ENCODE measurements at places on chromosomes 3 and 15. TPM values are rescaled to one million over a fixed set of nuclear protein-coding genes. Genes with fewer than 3 reads are reported as not detected.

Gene TEX264
- 52.7 TPM for total RNA-seq

Gene NLGN1
- 20.1 TPM for total RNA-seq

Gene ZCWPW2
- total RNA-seq: 0.87 TPM

Gene ENTPD3
- not detected for total RNA-seq

Gene STRC
- not detected for total RNA-seq

Gene CHRNA7
- total RNA-seq: 0.37 TPM

Gene MINAR1
- 0.66 TPM for total RNA-seq

Gene CD86
- not detected for total RNA-seq

Gene GPR156
- 0.55 TPM for total RNA-seq

Gene ITIH1
- total RNA-seq: not detected

Gene SNTN
- not detected for total RNA-seq

Gene TMC3
- total RNA-seq: not detected

Gene GOLGA8G
- total RNA-seq: not detected

Gene CLDN16
- not detected for total RNA-seq

Gene SLC28A1
- 0.12 TPM for total RNA-seq

Gene LRTM1
- not detected for total RNA-seq

Gene PDZRN3
- total RNA-seq: 27.7 TPM

Gene PCOLCE2
- 25.4 TPM for total RNA-seq

Gene ZWILCH
- total RNA-seq: 15.2 TPM

Gene COL6A5
- under 0.01 TPM for total RNA-seq

Gene KBTBD8
- 4.0 TPM for total RNA-seq

Gene MASP1
- 56.8 TPM for total RNA-seq

Gene TSC22D2
- 13.2 TPM for total RNA-seq

Gene LARP6
- 174 TPM for total RNA-seq

Gene FOXB1
- not detected for total RNA-seq

Gene TERC
- total RNA-seq: 759 TPM

Gene ALCAM
- total RNA-seq: 103 TPM

Gene GRK7
- total RNA-seq: under 0.01 TPM
